ENCODE measurements at places on chromosomes 2 and 18. TPM values are rescaled to one million over a fixed set of nuclear protein-coding genes. Genes with fewer than 3 reads are reported as not detected.

GRCh38 chr18:39675906-39676305 is 2110.3 kb upstream of the CELF4 start:
- no peak for DNase-seq

DNA sequence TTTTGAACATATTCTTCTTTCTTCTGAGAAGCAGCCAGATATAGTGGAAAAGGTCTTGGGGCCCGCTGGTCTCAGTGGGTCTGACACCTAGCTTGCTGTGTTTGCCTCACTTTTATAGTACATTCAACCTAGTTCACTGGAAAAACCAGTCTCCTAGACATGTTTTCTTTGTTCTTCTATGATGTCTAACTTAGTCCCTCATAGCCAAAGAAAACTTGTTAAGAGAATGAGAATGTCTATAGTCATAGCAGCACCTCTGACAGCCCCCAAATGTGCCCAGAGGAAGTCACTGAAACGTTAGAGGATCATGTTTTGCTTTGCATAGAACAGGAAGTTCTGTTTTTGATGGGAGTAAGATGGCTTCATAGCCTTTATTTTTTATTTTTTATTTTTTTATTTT is 40.3 kb downstream of the TNFRSF11A start:
- no peak for DNase-seq

DNA sequence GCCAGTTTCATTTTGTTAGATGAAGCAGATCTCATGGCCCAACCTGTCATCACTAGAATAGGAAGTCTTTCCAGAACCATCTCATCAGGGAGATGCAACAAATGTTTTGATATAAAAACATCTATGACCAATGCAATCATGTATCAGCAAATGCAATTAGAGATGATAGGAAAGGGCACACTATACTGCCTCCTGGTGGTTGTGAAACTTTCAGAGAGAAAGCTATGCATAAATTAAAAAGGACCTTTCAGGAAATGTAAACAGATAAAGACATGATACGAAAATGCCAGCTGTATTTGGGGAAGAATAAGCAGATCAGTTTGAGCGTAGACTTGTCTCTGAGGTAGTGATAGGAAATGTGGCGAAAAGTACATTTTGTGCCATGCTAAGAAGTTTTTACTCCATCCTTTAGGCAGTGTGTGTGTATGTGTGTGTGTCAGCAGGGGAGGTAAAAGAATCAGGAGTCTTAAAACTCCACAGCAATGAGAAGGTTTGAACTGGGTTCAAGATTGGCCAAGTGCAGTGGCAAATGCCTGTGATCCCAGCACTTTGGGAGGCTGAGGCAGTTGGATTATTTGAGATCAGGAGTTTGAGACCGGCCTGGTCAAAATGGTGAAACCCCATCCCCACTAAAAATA is 479.3 kb downstream of the CPS1 start:
- no peak for DNase-seq

DNA sequence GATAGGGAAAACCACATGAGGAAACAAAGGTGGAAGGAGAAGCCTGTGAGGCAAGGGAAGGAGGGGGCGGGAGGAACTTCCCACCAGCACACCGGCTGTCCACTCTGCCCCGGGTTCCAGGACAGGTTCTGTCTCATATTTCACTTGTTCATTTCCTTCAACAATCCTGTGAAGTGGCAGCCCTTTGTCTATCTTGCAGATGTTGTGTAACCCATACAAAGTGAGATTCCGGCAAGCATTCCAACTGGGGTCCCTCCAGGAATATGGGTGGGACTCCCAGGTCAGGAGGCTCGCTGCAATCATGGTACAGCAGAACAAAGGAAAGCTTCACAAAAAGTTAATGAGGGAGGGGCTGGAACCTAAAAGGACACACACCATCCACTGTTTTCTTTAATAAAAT is 271.3 kb upstream of the PXDN start:
- DNase-seq = no peak

Gene SUPT7L
- total RNA-seq = 19.5 TPM

Gene PRKAG3
- not detected for total RNA-seq

Data from mucosa of descending colon (tissue), 3 donors.